Mucosa of descending colon (tissue), 3 donors: ENCODE measurements at places on chromosomes 3 and 15.

GRCh38 chr3:137061186-137061585, 103.4 kb downstream of the IL20RB start:
- DNase-seq, result no peak

DNA sequence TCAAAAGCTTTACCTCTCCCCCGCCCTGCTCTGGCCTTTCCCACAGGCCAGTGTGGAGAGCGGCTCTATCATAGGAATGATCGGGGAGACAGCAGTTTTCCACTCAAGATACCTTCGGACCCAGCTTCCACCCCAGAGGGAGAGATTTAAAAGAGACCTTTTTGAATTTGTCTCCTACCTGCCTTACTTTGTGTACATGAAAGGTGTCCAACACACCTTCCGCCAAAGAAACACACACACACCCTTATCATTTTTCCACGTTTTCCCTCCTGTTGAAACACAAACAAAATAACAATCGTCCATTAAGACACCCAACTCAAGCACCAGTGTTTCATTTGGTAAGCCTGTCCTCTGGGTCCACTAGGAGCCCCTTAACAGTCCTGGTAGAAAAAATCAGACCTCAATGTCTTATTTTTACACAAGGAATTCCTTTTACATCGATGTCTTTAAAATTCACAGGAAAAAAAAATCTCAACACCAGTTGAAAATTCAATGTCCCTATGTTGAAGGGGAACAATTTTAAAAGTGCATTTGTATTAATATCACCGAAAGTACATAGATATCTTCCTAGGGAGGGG, 4.0 kb downstream of the HES1 start:
- DNase-seq, result no peak

- no peak for DNase-seq
These were observed 788.2 kb upstream of the ALCAM start for GRCh38 chr3:104578558-104578957.

GRCh38 chr15:99321468-99321867, 70.2 kb downstream of the LRRC28 start:
- DNase-seq, result no peak
